ENCODE measurements at places on chromosomes 2 and 18.

GRCh38 chr2:204154863-204155262 lies 218.3 kb downstream of the ICOS start:
- no peak for DNase-seq

DNA sequence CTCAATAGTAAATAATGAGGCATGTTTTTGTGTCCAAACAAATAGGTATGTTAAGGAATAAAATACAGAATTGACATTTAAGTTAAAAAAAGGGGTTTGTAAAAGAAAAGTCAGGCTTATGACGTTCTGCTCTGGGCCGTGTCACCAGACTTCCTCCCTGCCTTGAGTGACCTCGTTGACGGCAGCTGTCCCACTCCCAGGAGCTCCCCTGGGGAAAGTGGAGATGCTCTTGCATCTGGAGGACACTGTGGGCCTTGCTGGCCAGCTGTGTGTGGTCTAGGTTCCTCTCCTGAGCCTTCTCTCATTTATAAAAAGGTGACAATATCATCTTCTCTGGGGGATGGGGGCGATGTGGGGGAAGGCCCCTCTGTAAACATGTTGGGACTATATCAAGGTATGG lies 196.2 kb downstream of the CLIP4 start:
- DNase-seq, result no peak

DNA sequence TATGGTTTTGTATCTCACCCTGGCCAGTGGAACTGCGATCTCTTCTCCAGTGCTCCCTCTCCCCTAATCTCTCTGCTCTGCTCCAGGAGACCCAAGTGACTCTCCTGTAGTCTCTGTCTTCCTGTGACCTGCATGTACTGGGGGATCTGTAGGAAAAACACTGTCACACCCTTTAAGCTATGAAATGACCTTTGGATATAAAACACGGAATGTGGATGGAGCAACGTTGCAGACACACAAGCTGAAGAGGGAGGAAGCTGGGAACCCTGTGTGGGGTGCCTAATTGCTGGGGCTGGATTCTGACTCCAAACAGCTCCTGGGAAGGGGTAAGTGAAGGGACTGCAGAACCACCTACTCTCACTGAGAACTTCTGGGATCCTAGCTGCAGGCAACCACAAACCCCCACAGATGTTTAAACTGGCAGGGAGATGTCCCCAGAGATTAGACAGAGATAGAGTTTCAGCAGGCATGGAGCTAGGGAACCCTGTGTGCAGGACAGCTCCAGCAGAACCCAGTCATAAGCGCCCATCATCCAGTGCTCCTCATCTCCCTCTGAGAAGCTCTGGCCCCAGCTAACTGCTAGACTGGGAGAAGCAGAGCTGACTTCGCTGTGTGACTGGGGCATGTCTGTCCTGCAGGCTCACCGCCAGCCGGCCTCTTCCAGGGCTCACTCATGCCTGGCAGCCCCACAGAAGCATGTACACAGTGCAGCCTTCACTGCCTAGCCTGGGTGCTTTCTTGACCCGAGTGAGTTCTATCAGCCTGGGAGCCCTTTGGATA lies 482.7 kb upstream of the SETBP1 start:
- DNase-seq, result no peak

DNA sequence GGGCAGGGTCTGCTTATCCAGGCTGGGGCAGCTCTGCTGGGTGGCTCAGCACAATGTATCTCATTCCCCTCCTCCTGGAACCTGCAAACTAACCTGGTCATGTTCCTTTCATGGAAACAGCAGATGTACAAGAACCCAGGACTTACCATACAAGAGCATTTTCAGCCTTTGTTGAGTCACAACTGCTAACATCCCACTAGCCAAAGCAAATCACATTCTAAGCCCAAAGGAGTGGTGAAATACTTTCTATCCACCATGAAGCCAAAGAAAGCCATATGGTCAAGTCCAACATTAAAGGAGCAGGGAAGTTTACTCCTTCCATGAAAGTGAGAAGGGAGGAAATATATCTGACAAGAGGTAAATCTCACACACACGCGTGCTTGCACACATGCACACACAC lies 163.0 kb downstream of the IRS1 start:
- DNase-seq, result no peak

DNA sequence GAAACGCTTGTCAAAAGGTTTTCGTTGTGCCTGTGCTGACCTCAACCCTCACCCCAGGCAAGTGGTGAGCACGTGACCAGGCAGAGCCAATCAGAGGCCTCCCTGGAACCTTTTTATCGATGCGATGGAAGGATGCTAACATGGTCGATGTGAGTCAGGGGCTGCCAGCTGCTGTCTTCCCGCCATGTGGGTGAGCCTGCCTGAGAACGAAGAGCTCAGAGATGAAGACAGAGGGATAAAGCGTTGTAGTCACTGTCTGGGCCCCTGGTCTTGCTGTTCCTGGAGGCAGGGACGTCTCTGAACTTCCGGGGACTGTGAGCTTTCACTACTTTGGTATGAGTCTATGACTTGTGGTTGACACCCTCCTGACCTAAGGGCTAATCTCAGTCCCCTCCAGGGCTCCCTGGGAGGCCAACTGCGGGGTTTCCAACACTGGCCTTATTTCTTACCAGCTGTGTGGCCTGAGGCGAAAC lies 18.6 kb downstream of the DNMT3A start:
- DNase-seq, result no peak

DNA sequence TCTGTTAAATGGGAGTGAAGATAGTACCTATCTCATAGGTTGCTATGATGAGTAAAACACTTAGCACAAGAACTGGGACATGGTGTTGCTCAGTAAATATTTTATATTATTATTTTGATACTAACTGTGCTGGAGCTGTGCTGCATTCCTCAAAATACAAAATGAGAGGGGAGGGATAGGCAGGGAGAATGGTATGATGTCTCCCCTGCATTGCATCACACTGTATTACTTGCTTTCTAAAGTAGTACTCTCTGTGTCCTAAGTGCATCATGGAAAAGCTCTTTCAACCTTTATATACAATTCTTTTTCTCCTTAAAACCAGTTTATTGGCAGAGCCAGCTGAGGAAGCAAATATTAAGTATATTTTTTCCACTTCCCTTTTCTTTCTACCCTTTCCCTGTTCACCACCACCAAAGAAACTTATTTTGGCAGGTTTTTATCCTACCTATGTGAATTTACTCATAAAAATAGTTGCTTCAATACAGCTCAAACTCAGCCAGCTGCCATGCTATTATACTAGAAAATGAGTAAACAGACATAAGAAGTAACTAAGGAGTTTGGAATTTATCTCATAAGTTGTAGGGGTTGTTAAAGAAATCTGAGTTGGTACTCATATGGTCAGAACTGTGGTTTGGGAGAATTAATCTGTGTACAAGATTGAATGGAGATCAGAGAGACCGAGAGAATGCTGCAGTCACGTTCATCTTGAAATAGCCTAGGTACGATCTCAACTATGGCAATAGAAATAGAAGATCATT lies 60.3 kb downstream of the EHBP1 start:
- DNase-seq, result no peak

DNA sequence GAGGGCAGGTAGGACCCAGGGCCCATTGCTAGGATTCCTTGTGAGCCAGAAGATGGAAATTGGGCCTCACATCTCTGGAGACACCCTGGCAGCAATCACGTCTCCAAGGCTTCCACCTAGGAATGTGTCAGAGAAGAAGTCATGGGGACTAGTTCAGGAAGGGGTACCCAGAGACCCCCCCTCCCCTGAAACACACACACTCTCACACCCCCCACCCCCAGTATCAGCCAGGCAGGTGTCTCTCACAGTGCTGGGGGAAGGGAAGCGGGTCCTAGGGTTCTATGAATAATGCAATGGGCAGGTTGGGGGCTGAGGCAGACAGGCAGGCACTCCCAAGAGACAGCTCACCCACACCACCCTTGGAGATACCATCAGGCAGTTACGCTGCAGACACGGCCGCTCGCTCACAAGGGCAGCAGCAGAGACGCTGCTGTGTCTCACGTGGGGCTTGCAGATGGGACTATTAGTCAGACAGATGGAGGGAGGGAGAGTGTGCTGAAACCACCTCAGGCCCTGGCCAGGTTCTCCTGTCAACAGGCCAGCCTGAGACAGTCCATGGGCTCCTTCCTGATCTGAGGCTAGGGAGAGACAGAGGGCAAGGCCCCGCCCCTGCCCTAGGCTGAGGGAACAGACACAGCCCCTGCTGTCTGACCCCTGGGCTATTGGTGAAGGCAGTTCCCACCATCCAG lies 134.6 kb downstream of the CYP26B1 start:
- no peak for DNase-seq

DNA sequence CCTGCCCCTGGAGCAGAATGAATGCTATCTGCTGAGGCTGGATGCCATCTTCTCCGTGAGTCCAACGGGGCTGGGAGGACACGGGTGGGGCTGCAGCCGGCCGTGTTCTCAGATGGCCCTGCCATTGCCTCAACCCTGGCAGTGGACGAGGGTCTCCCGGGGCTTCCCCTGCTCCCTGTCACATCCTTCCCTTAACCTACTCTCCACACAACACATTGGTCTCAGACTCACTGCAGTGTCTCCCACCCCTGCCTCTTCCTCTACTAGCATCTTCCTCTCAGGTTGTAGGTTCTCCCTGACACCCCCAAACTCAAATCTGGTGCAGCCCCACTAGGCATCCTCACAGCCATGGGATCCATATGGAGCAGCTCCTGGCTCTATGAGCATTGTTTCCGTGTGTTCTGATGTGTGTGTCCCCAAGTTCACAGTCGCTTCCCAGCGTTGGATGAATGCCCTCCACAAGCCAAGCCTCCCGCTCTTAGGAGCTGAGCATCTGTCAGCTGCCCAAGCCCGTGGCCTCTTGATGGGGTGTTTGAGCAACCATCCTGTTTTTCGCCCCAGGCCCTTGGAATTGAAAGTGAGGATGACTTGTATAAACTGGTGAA lies 27.8 kb downstream of the OTOF start:
- DNase-seq, result no peak
